ENCODE measurements at places on chromosomes 1 and 21. TPM values are rescaled to one million over a fixed set of nuclear protein-coding genes. Genes with fewer than 3 reads are reported as not detected.

ADCY10 gene
- 0.07 TPM for total RNA-seq

TRIM63 gene
- not detected for total RNA-seq

ATAD3C gene
- 0.35 TPM for total RNA-seq

COA6 gene
- total RNA-seq = 29.6 TPM

DAB1 gene
- 0.92 TPM for total RNA-seq

HECTD3 gene
- total RNA-seq = 143 TPM

CD48 gene
- total RNA-seq = 8.6 TPM
